ENCODE measurements at places on chromosomes 16 and 17.
A peak's percentile ranks its signal among the peaks of the same experiment; 100 is the strongest.

DNA sequence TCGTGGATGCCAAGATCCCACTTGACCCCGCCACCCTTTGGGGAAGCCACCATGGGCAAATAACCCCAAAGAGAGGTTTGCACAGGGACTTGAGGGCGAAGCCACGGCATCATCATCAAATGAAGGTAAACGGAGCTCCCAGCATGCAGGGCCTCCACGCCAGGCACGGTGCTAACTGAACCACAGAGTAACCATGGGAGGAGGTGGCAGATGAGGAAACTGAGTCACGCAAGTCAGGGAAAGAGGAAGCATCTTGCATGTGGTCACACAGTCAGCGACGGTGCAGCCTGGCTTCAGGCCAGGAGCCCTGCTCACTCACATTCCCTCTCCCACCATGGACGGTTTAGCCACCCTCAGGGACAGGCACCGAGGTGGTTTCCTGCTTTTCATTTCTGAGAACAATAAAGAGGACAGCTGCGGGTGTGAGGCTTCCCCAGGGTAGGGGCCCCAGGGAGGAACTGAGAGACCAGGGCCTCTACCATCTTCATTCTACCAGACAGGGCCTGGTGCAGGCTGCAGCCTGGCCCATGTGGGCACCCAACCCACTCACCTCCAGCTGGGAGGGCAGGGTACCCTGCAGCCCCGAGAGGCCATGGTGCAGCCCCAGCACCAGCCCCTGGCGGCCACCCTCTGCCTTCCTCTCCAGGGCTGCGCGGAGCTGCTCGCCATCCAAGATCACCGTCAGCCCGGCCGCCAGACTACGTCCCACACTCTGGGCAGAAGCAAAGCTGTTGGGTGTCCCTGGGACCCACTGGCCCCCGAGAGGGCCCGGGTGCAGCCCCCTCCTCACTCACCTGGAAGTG, 78.3 kb downstream of the RMI2 start:
- DNase-seq: no peak

- DNase-seq: no peak
Measured at GRCh38 chr17:81295676-81296381, 722 bp upstream of the SLC38A10 start.

DNA sequence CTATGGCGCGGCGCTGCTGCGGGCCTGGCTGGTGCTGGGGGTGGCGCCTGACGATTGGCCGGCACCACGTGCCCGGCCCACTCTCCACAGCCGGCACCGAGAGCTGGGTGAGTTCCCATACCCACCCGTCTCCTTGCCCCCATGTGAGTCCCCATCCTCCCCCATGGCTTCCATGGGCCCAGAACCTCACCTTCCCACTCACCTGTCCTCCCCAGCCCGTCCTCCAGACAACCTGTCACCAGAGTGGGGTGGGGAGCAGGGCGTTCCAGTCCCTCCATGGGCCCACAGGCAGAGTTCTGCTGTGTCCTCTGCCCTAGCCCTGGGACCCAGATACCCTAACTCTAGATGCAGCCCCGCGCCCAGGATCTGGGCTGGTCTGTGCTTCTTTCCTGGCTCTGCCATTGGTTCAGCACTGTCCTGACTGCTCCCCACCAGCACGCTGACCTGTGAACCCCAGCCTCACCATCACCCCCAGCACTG, 5.5 kb downstream of the ARMC5 start:
- DNase-seq: no peak

GRCh38 chr17:67983383-67983688, 12.9 kb downstream of the C17orf58 start:
- DNase-seq: no peak

- DNase-seq: no peak
Measured at GRCh38 chr17:27906623-27907022, 13.5 kb upstream of the LYRM9 start.

- DNase-seq: no peak
Measured at GRCh38 chr16:30853758-30854157, 40.1 kb downstream of the BCL7C start.

DNA sequence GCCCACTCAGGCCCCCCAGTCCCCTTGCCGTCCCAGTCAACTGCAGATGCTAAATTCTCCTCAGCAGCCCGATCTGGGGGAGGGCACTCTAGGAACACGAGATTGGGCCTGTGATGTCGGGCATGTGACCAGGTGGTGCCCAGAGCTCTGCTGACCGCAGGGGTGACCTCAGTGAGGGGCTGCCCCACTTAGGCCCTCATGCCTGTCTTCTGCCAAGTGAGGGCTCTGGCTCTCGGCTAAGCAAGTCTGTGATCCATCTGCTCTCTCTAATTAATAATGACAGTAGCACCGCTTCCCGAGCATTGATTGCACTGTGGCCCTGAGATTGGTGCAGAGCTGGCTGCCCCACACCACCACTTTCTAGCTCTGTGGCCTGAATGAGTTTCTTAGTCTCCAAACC, 138.8 kb downstream of the MRM1 start:
- DNase-seq: no peak

DNA sequence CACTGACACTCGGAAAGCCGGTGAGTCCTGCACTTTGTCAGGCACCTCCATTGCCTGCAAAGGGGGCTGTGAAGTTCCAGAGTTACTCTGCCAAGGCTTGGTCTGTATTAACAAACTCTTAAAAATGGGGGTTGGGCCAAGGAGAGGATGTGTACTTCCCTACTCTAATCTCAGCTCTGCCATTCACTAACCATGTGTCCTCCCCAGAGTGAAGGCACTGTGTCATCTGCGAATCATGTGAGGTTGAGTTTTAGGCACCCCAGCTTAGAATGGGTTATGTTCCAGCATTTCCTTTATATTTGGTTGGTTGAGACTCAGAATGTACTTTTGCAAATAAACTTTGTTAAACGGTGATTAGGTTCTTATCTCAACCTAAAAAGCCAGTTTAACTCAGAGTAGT, 24.9 kb downstream of the ERCC4 start:
- no peak for DNase-seq

GRCh38 chr16:84785843-84786581, 33.8 kb upstream of the CRISPLD2 start:
- DNase-seq: peak; percentile 81

- DNase-seq: no peak
Measured at GRCh38 chr16:11609474-11610120, 22.9 kb upstream of the LITAF start.

DNA sequence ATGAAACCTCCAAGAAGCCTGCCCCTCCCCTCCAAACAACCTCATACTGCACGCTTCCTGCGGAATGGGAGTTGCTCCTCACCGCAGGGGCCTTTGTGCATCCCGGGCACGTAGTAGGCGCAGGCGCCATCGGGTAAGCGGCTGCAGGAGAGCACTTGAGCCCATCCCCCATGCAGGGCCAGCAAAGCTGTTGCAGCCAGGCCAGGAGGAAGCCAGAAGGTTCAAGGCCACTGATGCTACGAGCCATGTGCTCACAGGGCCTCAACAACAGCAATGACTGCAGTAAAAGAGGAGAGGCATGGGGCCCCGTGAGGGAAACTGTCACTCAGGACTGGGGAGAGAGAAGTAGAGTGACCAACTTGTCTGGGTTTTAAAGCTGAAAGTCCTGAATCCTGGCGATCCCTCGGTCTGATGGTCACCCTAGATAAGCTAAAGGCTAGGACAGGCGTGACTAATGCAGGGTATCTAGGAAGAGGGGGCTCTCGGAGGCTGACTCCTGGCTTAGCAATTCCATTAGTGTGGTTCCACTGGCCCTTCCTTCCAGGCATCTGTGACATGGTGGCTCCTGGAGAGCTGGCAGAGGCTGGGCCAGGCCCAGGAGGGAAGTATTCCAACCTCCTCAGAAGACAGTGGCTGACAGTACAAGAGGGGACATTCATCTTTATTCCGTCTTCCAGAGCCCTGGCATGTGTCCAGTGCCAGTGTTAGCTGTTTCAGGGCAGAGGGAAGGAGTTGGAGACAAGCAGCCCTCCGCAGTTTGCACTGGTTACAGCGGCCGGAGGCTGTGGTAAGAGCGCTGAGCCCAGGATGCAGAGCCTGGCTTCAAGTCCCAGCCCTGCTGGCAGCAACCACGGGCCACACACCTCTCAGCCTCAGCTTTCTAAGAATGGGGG, 20.8 kb downstream of the GOSR2 start:
- DNase-seq: no peak

DNA sequence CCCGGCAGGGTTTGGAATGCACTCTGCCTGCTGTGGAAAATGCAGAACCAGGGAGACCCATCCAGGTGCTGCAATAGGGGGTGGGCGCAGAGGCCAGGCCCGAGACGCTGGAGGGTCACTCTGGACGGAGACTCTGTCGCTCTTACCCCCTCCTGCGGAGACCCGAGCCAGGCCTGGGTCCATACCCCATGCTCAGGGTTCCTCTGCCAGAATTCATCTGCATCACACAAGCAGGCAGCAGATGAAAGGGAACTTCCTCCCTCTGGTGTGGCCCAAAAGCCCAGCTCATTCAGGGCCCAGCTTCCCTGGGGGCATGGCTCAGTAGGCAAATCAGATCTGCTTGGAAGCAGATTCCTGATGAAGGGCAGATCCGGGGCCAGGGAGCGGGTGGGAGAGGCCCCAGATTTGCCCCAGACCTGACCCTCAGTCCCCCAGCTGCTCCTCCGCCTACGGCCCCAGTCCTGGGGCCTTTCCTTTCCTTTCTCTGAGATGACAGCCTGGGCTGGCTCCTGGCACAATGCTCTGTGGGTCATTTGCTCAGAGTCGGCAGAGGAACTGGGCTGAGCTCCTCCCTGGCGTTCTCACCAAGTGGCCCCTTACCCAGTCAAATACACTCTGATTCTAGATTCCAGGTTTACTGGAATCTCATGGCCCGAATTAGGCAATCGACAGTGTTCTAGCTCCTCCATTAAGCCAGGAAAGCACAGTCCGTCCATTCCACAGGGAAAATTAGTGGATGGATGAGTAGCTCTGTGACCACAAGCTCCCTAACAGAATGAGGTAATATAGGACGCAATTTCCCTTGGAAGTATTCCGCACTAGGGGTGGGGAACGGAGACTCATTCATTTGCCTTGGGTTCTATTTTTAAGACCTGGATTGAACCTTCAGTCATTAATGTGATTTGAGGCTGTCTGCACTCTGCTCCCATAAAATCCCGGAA, 19.1 kb upstream of the RASD1 start:
- no peak for DNase-seq

DNA sequence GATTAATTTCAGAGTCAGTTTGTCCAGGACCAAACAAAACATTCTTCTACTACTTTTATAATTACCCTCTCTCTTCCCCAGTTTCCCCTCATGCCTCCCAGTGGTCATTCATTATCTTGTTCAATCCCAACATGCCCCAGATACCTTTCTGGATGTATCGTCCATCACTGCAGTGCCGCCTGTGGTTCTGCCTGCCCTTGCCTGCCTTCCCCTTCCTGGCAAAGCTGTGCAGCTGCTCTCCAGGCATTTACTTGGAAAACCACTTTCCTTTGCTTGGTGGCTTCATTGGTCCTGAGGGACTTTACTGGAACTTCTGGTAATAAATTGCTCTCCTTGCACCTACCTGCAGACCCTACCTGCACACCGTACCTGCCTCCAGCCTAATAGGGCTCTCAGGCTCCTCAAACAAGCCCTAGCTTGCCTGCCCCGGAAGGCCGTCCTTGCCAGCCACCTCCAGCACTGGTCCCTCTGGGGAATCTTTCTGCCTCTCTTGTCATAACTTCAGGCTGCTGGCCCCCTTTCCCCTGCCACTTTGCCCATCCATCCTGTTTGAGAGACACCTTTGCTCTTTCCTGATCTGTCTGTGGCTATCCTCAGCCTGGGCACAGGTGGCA, 19.5 kb upstream of the MSI2 start:
- DNase-seq: no peak

GRCh38 chr17:40419559-40420331, 2.0 kb upstream of the TOP2A start:
- no peak for DNase-seq

- no peak for DNase-seq
Measured at GRCh38 chr16:4364196-4365013, 7.2 kb upstream of the VASN start.

DNA sequence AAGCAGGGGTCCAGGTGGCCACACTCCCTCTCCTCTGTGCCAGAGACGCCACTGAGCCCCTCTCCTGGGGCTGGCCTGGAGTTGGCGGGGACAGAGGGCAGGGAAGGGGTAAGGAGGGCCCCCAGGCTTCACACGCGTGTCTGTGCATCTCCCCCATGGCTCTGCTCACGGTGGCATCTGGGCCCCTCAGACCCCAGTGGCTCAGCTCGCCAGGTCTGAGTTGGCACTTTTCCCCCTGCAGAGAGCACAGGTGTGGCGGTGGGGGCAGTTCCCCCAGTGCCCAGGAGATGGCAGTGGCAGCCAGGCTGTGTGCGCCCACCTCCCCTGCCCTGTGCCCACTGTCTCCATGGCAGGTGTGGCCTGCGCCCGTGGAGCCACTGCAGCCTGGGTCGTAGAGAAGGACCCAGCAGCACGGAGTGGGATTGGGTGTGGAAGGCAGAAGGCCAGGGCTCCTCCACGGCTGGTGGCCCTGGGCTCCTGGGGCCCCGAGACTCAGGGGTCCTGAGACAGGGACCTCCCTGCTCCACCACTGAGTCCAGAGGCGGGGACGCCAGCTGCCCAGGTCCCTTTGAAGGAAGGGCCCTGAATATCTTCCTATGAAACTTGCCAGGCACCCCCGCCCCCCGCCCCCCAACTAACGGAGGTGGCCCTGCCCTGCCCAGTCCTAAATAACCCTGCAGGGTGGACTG, 4.3 kb upstream of the APRT start:
- DNase-seq: peak; percentile 63

- no peak for DNase-seq
Measured at GRCh38 chr17:80504686-80505413, 28.4 kb upstream of the NPTX1 start.

DNA sequence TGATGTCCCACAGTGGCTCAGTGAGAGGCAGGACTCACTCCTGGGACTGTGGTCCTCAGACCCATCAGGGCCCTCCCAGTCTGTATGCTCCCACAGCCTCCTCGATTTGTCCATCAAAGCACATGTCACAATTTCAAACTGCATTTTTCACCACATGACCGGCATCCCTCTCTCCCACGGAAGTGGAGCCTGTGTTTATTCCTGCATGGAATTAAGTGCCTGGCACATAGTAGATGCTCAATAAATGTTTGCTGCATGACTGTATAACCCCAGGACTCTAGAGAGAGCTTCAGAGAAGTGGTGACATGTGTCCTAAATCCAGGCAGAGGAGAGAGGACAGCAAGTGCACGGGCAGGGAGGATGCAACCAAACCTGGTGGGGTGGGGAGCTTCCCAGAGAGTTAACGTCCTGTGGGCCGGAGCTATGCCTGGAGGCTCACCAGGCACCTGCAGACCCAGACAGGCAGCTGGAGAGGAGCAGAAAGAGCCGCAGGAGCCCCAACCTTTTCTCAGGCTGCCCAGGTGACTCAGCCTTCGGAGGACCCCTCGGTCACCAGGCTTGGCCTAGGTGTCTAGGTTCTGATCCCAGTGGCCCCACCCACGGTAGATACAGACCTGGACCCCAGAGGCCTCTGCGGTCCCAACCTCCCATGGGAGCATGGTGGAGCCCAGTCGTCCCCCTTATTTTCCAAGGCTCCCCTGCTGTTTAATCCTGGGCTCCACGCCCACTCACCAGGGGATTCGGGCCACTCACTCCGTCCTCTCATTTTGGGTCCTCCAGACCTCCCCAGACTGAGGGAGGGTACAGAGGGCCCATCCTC, 5.8 kb downstream of the CDH5 start:
- DNase-seq: no peak

GRCh38 chr17:64306850-64307463, 43.9 kb upstream of the TEX2 start:
- DNase-seq: peak; percentile 60

GRCh38 chr17:31493656-31494155, 102.2 kb downstream of the RAB11FIP4 start:
- no peak for DNase-seq
